ENCODE measurements at places on chromosomes 13 and 19. TPM values are rescaled to one million over a fixed set of nuclear protein-coding genes. Genes with fewer than 3 reads are reported as not detected.

DNA sequence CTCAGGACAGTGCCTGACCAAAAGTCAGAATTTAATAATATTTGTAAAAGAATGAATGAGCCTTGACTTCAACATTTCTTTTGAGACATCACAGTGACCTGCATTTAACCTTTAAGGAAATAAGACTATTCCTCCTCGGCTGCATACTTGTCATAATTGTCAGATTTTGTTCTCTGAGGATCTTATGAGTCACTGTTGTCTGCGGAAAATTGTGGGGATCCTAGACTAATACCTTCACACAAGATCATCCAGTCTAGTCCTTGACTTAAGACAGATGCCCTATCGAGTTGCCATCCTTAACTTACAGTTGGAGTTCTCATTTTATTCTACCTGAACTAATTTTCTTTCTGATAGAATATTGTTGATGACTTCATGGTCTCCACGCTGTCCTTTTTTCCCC, 198.4 kb downstream of the DLEU7 start:
- peak; percentile 71 for DNase-seq

DNA sequence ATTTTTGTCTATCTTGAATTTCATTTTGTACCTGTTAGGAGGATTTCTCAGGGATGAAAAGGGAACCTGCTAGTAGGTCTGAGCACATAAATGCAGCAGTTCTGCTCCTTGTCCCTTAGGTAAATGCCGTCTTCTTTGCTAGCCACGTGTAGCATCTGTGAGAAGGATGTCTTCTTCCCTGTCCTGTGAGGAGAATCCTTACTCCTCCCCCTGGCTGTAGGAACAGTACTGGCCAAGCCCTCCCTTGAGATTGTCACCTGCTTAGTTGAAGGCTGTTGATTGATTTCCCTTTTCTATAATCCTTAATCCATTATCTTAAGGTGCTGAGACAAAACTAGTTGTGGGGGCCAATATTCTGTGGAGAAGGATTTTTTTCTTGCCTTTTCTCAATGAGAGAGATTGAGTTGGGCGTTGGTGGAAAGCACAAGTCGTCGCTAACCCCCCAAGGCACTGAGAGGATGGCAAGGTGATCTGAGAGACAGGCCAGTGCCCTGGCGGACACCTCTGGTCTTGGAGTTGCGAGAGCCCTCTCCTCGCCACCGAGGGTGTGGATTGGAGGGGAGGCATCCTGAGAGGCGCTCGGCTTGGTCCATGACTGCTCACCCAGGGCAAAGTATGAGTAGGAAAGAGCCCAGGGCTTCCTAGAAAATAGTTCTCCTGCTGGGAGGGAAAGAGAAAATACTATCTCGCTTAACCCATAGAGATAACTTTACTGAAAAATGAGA, 216.7 kb downstream of the ATP8A2 start:
- DNase-seq: no peak

GDF15 gene
- total RNA-seq: 20.5 TPM

PSPN gene
- total RNA-seq: 3.0 TPM

DNA sequence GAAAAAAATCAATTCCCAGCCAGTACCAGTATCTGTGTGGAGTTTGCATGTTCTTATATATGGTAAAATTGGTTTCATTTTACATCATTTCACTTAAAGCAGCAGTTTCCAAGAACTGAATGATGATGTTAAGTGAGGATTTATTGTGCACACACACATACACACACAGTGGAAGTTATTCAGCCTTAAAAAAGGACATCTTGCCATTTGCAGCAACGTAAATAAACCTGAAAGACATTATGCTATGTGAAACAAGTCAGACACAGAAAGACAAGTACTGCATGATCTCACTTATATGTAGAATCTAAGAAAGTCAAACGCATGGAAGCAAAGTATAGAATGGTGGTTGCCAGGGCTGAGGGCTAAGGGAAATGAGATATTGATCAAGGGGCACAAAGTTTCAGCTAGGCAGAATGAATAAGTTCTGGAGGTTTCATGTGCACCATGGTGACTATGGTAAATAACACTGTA, 5.3 kb downstream of the SIGLECL1 start:
- no peak for DNase-seq

DNA sequence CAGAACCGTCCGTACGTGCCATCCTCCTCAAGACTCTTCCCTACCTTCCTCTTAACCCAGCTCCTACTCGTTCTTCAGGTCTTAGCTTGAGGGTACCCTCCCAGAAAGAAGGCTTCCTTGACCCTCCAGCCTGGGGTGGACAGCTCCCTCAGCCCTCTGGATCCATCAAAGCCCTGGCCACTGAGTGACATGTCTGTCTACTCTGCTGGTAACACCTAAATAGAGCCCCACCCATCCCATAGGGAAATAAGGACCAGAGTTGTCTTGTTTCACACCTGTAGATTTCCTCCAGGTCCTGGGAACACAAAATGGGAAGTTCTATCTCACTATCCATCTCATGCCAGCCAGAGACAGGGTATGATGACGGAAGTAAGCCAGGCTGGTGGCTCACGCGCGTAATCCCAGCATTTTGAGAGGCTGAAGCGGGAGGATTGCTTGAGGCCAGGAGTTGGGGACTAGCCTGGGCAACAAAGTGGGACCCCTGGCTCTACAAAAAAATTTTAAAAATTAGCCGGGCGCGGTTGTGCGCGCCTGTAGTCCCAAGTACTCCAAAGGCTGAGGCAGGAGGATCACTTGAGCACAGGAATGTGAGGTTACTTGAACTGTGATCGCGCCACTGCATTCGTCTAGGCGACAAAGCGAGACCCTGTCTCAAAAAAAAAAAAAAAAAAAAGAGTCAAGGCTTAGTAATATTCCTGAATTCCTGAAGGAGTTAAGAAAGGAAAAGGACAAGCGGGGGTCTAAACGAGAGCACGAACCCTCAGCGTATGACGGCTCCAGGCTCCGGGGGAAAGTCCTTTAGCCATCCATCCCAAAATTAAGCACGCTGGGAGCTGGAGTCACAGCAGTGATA, 566 bp upstream of the CCDC97 start:
- DNase-seq: no peak

DNA sequence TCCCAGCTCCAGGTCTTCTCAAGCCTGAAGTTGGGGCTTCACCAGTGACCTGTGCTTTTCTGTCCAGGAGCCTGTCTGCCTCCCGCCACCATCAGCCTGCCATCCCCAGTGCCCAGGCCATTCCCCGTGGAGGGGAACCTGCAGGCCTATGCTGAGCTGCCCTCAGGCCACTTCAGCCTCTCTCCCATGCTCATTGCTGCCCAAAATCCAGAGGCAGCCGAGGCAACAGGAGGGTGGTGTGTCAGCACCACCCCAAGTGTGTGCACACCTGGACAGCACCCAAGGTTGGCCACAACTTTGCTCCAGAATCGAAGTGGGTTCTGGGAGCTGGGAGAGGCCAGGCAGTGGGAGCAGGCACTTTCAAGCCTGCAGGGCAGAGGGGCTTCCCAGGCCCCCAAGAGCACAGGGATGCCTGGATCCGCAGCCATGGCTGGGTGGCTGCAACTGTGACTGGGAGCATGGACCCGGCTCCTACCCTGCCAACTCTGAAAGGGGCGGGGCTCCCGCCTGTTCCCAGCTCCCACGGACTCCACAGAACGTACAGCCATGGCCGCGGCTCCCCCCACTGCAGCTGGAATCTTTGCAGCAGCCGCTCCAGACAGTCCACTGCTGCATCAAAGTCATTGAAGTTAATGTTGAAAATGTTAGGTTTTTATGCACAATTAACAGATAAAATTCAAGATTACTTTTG, 1747.0 kb downstream of the OLFM4 start:
- DNase-seq: no peak

DNA sequence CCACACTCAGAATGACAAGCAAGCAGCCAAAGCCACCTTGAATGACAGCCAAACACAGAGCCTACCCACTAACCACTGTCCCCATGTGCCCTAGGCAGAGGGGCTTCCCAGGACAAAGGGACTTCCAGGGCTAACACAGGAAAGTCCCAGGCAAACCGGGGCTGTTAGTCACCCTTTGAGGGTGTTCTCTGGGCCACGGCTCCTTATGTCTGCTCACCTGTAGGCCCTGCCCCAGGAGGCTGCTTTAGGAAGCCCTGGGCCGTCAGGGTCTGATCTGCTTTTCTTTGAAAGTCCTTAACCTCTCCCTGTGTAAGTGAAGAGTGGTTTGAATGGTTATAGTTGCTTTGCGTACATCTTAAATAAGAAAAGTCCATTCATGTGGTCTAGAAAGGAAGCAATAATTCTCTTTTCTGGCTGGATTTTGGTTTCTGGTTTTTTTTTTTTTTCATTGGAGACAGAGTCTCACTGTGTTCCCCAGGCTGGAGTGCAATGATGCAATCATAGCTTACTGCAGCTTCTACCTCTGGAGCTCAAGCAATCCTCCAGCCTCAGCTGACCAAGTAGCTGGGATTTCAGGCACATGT, 161.4 kb downstream of the EFNB2 start:
- peak; percentile 71 for DNase-seq

ZNF473 gene
- total RNA-seq: 10.2 TPM

DNA sequence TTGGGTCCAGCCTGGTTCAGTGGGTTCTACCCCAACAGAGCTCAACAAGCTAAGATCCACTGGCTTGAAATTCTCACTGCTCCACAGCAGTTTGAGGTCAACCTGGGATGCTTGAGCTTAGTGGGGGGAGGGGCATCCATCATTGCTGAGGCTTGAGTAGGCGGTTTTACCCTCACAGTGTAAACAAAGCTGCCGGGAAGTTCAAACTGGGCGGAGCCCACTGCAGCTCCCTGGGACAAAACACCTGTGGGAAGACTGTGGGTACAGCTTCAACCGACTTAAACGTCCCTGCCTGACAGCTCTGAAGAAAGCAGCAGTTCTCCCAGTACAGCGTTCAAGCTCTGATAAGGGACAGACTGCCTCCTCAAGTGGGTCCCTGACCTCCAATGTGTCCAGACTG, 1161.9 kb downstream of the UQCRFS1 start:
- DNase-seq: no peak

NOTCH3 gene
- 162 TPM for total RNA-seq

DNA sequence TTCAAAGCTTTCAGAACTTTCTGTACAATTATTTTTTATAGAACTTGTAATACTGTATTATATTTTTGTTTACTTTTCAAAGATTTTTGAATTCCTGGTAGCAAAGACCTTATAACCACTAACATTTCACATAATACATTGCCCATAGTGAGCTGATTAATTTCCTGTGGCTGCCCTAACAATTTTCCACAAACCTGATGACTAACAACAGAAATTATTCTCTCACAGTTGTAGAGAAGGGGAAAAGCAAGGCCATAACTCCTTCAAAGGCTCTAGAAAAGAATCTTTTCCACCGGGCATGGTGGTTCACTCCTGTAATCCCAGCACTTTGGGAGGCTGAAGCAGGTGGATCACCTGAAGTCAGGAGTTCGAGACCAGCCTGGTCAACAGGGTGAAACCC, 19.1 kb downstream of the KLF12 start:
- DNase-seq: peak; percentile 90

GRCh38 chr19:42412227-42412626, 15.0 kb downstream of the LIPE start:
- no peak for DNase-seq

DNA sequence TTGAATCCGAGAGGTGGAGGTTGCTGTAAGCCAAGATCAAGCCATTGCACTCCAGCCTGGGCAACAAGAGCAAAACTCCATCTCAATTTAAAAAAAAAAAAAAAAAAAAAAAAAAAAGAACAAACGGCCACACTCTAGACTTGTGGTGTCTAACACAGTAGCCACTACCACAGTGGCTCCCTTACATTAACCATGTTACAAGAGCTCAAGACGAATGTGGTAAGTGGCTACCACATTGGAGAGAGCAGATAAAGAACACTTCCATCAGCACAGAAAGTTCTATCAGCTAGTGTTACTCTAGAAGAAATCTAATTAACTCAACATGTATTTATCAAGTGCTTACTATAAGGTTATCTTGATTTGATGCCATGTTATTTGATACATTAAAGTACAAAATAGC, 11.5 kb downstream of the XPO4 start:
- no peak for DNase-seq

- peak; percentile 76 for DNase-seq
Observed at GRCh38 chr19:40221858-40222619, 3.9 kb upstream of the TTC9B start.

- DNase-seq: no peak
Observed at GRCh38 chr13:98504029-98504351, 72.9 kb downstream of the STK24 start.

DNA sequence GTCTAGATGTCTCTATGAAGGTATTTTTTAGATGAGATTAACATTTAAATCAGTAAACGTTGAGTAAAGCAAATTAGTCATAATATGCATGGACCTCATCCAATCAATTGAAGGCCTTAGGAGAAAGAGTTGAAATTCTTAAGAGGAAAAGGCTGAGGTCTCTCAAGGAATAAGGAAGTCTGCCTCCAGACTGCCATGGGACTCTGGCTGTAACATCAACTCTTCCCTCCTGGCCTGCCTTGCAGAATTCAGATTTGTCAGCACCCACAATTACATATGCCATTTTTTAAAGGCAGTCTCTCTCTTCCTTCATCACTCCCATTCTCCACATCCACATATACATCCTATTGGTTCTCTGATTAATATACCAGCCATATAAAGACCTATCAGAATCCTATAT, 28.8 kb upstream of the INTS6 start:
- no peak for DNase-seq

GRCh38 chr13:85806553-85807175, 7.4 kb upstream of the SLITRK6 start:
- peak; percentile 16 for DNase-seq

- peak; percentile 48 for DNase-seq
Observed at GRCh38 chr13:44879452-44880058, 109.7 kb downstream of the NUFIP1 start.

- DNase-seq: peak; percentile 100
Observed at GRCh38 chr13:98173431-98174152, 3.5 kb downstream of the RNF113B start.

- DNase-seq: peak; percentile 45
Observed at GRCh38 chr19:33819880-33820781, 23.5 kb downstream of the KCTD15 start.

DNA sequence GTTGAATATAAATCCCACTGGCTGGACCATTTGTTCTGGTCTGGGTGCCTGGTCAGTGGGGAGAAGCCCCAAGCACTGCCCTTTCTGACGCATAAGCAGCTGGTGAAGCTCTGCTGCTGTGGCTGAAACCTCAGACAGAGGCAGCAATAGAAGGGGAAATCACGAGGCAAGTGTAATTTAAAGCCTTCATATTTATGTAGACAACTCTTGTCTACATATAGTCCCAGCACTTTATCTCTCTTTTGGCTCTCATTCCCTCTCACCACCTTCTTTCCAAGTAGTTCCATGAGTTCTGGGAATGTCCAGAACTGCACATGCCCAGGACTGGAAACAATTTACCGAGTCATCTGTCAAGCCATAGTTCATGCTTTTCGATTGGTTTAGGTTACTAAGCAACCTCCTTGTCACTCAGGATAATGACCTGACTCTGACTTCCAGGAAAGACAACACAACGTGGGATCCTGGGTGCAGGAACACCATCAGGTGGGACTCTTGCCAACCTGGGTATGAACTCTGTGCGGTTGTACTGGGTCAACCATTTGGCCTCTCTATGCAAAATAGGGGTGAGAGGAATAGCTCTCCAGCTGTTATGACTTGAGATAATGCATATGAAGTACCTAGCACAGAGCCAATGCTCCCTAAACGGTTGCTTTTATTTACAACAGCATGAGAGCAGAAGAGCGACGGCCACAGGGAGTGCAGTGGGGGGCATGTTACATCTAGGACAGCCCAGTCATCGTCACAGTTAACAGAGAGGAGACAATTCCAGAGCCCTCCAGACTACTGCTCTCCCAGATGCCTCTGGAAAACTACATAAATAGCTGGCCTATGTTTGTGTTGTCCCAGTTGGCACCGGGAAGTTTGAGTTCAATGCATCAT, 321.9 kb downstream of the FOXO1 start:
- peak; percentile 46 for DNase-seq

CADM4 gene
- total RNA-seq: 40.8 TPM

ZNF460 gene
- total RNA-seq: 87.2 TPM
